Activated naive CD8-positive, alpha-beta T cell treated with anti-CD3 and anti-CD28 coated beads for 36 hours (primary cell): ENCODE measurements at places on chromosomes 5 and 9. TPM values are rescaled to one million over a fixed set of nuclear protein-coding genes. Genes with fewer than 3 reads are reported as not detected.
A peak's percentile ranks its signal among the peaks of the same experiment; 100 is the strongest.

LRRC19 gene
- not detected for total RNA-seq

INSL4 gene
- total RNA-seq = not detected

KIF4B gene
- total RNA-seq = not detected

CCDC183 gene
- not detected for total RNA-seq

CDX1 gene
- not detected for total RNA-seq

PDLIM4 gene
- not detected for total RNA-seq

MAP3K1 gene
- 10.1 TPM for total RNA-seq

DNA sequence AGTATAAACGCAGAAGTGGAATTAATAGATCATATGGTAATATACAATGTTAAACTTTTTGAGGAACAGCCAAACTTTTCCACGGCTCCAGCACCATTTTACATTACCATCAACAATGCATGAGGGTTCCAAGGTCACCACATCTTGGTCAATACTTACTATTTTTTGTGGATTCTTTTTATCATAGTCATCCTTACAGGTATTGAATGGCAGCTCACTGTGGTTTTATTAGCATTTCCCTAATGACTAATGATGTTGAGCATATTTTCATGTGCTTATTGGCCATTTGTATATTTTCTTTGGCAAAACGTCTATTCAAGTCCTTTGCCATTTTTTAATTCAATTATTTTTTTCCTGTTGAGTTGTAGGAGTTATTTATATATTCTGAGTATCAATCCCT is 14.1 kb upstream of the RAPGEF6 start:
- peaks cover 31% of the 10 kb centered on the region for H3K36me3 ChIP-seq
- H3K4me1 ChIP-seq = peaks cover 1% of the 10 kb centered on the region
- no peaks in the 10 kb centered on the region for H3K27me3 ChIP-seq
- no peak overlapping the region for H3K4me3 ChIP-seq

GRCh38 chr9:131555841-131556673 is 10.7 kb downstream of the PRRT1B start:
- H3K4me3 ChIP-seq = no peak overlapping the region
- no peaks in the 10 kb centered on the region for H3K36me3 ChIP-seq
- peaks cover 3% of the 10 kb centered on the region for H3K4me1 ChIP-seq
- no peak overlapping the region for H3K27ac ChIP-seq
- peaks cover 37% of the 10 kb centered on the region for H3K27me3 ChIP-seq

DNA sequence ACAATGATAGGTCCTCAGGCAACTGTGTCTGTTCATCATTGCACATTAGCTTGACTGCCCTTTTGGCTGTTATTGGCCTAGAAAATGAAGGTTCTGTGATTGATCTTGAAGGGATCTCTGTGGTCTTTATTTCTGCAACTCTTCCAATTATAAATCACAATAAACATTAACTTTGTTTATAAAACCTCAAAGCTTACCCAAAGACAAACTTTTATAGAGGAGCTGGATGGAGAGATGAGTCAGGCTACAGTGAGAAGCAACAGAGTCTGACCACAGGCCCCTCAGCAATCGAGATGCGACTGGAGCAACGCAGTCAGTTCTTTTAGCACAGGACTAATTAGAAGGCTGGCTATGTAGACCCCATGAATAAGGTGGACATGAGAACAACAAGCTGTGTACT is 5.3 kb downstream of the MACROH2A1 start:
- H3K36me3 ChIP-seq = peaks cover 30% of the 10 kb centered on the region
- no peak overlapping the region for H3K27ac ChIP-seq
- no peaks in the 10 kb centered on the region for H3K27me3 ChIP-seq
- DNase-seq = no peak
- H3K4me1 ChIP-seq = peaks cover 58% of the 10 kb centered on the region

GRCh38 chr5:132459031-132459982 is 31.3 kb downstream of the IRF1 start:
- peak overlapping the region; percentile 90 for H3K27ac ChIP-seq
- peak overlapping the region; percentile 29 for H3K4me3 ChIP-seq
- peaks cover 71% of the 10 kb centered on the region for H3K4me1 ChIP-seq
- H3K36me3 ChIP-seq = peaks cover 42% of the 10 kb centered on the region

- peaks cover 18% of the 10 kb centered on the region for H3K4me1 ChIP-seq
- no peaks in the 10 kb centered on the region for H3K36me3 ChIP-seq
- no peak overlapping the region for H3K4me3 ChIP-seq
- no peak overlapping the region for H3K27ac ChIP-seq
- H3K27me3 ChIP-seq = peaks cover 82% of the 10 kb centered on the region
- DNase-seq = no peak
Observed at GRCh38 chr9:116156621-116157314, 3.2 kb downstream of the PAPPA start.

DNA sequence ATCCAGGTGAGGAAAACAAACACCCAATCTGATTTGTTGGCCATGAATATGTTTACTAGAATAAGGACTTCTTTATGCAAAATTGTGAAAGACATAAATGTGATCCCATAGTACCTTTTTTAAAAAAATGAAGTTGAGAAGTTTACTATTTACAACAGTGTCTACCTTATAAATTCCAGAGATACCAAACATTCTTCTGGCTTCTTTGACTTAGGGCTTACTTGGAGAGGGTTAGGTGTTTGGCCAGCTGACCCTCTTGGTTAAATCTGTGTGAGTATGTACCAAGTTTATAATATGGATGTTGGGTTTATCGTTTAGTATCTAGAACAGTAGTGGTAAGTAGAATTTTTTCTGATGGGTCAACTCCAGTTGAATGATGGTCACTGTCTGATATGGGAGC is 212.3 kb downstream of the DOCK8 start:
- no peak overlapping the region for H3K4me3 ChIP-seq
- peaks cover 2% of the 10 kb centered on the region for H3K4me1 ChIP-seq
- peaks cover 11% of the 10 kb centered on the region for H3K36me3 ChIP-seq
- H3K27me3 ChIP-seq = no peaks in the 10 kb centered on the region
- DNase-seq = no peak

- peaks cover 30% of the 10 kb centered on the region for H3K36me3 ChIP-seq
- peaks cover 13% of the 10 kb centered on the region for H3K4me1 ChIP-seq
- DNase-seq = no peak
- no peaks in the 10 kb centered on the region for H3K27me3 ChIP-seq
Observed at GRCh38 chr9:75130621-75131230, 42.4 kb downstream of the OSTF1 start.

- peaks cover 36% of the 10 kb centered on the region for H3K36me3 ChIP-seq
- peak overlapping the region; percentile 68 for H3K27ac ChIP-seq
- peaks cover 56% of the 10 kb centered on the region for H3K4me1 ChIP-seq
- peak overlapping the region; percentile 30 for H3K4me3 ChIP-seq
Observed at GRCh38 chr5:1488882-1489680, 34.7 kb downstream of the LPCAT1 start.

DNA sequence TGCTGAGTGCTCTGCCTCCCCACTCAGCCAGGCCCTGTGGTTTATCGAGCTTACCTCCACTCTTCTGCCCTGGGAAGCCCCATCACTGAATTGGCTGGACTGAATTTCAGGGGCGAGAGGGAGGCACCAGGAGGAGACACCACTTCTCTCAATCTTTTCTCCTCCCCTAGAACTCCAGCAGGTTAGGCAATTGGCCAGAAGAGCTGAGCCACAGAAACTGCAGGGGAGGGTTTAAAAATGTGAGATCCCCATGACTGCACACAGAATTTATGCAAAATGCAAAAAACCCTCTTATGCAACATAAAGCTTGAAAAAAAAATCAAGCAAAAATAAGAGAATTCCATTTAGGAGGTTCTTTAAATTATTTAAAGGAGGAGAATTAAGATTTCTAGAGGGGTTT is 29.9 kb downstream of the TUT7 start:
- H3K36me3 ChIP-seq = peaks cover 14% of the 10 kb centered on the region
- H3K27me3 ChIP-seq = no peaks in the 10 kb centered on the region
- peaks cover 2% of the 10 kb centered on the region for H3K4me1 ChIP-seq
- no peak overlapping the region for H3K27ac ChIP-seq

DNA sequence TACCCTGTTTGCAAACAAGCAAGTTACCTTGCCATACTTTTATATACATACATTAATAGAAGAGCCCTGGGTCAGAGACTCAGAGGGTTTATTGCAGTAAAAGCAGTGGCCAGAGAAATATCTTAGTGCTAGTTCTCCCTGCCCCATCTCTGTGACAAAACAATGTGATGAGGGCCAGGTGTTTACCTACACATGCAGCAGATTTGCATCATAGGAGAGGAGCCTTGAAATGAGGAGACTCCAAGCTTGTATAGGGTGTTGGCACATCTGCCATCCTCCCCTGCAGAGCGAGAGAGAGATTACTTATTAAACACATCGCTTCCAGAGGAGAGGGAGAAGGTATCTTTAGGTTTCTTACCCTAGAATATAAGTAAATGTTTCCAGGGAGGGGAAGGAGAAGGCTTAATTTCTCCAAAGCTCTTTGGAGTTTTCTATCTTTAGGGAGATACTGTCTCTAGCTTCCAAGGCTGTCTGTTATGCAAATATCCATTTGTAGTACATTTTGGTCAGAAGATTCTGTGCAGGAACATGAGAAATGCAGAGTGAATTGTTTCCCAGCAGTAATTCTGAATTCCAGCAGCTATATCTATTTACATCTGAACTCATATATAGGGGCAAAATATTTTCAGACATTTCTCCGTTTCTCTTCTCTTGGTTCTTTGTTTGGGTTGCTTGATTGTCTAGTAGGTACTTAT is 15.7 kb downstream of the FER start:
- no peak for DNase-seq
- no peak overlapping the region for H3K27ac ChIP-seq
- no peak overlapping the region for H3K4me3 ChIP-seq
- H3K36me3 ChIP-seq = peaks cover 11% of the 10 kb centered on the region

- no peaks in the 10 kb centered on the region for H3K4me1 ChIP-seq
- no peak overlapping the region for H3K4me3 ChIP-seq
- DNase-seq = peak; percentile 8
- H3K27ac ChIP-seq = no peak overlapping the region
- no peaks in the 10 kb centered on the region for H3K36me3 ChIP-seq
- H3K27me3 ChIP-seq = no peaks in the 10 kb centered on the region
Observed at GRCh38 chr9:105994970-105995369, 300.6 kb downstream of the TMEM38B start.

GRCh38 chr5:106189121-106189809 is 1481.5 kb downstream of the EFNA5 start:
- no peak overlapping the region for H3K4me3 ChIP-seq
- H3K27me3 ChIP-seq = no peaks in the 10 kb centered on the region
- no peaks in the 10 kb centered on the region for H3K36me3 ChIP-seq
- DNase-seq = no peak
- H3K4me1 ChIP-seq = no peaks in the 10 kb centered on the region
- no peak overlapping the region for H3K27ac ChIP-seq

DNA sequence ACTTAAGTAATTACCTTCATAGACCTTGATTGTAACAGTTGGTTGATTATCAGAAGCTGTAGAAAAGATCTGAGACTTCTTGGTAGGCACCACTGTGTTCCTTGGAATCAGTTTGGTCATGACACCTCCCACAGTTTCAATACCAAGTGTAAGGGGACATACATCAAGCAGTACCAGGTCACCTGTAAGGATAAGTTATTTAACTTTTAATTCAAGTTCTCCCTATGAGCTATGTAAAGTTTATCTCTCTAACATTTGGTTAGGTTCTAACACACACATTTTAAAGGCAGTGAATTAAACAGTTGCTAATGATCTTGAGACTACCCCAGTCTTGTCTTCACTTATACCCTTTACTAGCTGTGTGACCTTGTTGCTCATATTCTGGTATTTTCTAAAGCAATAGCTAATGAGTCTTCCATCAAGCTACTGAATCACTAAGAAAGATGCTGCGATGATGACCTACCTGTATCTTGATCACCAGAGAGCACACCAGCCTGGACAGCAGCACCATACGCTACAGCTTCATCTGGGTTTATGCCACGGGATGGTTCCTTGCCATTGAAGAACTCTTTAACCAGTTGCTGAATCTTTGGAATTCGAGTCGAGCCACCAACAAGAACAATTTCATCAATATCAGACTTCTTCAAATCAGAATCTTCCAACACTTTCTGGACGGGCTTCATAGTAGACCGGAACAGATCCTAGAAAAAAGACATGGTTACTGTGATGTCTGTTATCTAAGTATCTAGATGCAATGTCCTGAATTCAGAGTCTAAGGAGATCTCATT is 2.8 kb downstream of the HSPA5 start:
- peaks cover 70% of the 10 kb centered on the region for H3K36me3 ChIP-seq
- peak overlapping the region; percentile 100 for H3K4me3 ChIP-seq
- peak overlapping the region; percentile 99 for H3K27ac ChIP-seq
- no peak for DNase-seq

GRCh38 chr9:36798350-36799065 is 225.8 kb downstream of the MELK start:
- H3K4me1 ChIP-seq = no peaks in the 10 kb centered on the region
- no peak overlapping the region for H3K4me3 ChIP-seq
- H3K36me3 ChIP-seq = peaks cover 1% of the 10 kb centered on the region
- peaks cover 18% of the 10 kb centered on the region for H3K27me3 ChIP-seq
- no peak for DNase-seq

GRCh38 chr9:128296340-128297220 is 20.5 kb downstream of the SWI5 start:
- H3K27me3 ChIP-seq = no peaks in the 10 kb centered on the region
- H3K4me3 ChIP-seq = no peak overlapping the region
- no peaks in the 10 kb centered on the region for H3K36me3 ChIP-seq
- peaks cover 2% of the 10 kb centered on the region for H3K4me1 ChIP-seq

DNA sequence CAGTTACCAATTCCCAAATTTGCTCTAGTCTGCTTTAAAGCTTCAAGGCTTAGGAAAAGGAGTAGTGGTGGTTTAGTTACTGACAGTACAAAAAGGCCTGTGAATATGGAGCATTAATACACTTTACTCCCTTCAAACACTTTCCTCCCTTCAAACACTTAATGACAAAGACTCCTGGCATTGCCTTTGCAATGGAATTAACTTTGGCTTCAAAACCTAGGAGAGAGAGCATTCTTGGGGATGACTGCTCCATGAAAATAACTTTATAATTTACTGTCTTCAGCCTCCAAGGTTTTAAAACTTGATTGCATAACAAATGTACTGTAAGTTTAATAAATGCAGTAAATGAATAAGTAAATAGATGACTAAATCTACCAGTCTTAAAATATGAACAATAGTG is 185.6 kb downstream of the TRPM3 start:
- no peak for DNase-seq
- H3K4me3 ChIP-seq = no peak overlapping the region
- no peak overlapping the region for H3K27ac ChIP-seq
- no peaks in the 10 kb centered on the region for H3K27me3 ChIP-seq
